NCI-H446 treated with DMSO at 0.1 percent for 48 hours (cell line): ENCODE measurements at places on chromosomes 1 and 21.
A peak's percentile ranks its signal among the peaks of the same experiment; 100 is the strongest.

DNA sequence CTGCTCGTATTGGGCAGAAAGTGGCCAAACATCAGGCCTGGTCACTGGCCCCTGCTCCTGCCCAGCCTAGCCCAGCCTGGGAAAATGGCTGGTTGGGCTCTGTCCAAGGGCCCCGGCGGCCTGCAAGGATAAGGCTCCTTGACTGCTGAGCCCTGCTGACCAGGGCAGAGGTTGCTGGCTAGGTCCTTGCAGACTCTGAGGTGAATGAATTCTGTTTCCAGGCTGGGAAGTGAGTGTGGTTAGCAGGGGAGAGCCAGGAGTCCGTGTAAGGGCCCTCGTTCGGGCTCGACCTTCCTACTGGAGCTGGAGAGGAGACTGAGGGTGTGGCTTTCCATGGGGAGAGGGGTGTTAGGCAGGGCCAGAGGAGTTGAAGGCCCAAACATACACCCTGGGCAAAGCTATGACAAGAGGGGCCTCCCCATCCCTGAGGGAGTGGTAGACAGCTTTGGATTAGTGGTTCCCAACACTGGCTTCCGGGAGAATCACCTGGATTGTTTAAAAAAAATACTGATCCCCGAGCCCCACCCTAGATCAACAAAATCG, 20.6 kb downstream of the CSF1 start:
- DNase-seq = no peak

DNA sequence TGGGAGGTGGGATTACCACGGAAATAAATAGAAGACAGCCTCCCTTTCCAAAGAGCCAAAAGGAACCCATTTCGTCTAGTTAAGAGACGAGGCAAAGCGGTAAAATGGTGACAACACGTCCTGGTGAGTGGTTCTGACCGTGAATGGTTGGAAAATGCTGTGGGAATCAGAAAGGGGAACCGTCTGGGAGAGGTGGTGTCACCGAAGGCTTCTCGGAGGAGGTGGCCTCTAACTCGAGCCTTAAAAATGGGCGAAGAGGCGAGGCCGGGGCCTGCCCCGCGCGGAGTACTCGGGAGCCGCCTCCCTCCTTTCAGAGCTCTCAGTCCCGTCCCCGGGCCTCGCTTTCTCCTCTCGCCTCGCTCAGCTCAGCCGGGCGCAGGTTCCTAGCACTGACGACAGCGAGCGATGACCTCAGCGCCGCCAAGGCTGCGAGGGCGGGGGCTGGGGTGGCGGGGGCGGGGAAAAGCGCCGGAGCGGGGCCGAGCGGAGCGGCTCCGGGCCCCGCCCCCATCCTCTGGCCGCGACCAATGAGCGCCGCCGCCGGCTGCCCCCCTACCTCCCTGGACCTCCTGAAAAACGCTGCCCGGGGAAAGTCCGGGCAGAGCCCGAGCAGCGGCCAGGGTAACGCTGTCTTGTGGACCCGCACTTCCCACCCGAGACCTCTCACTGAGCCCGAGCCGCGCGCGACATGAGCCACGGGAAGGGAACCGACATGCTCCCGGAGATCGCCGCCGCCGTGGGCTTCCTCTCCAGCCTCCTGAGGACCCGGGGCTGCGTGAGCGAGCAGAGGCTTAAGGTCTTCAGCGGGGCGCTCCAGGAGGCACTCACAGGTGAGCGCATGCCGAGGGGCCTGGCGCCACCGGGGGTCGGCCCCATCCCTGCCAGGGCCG, at the start of gene BTG2:
Gene BTG2 (plus strand): TSS at position 601 of the 890 bp plus-strand sequence. CDS start 88 bp downstream, at position 689.
- DNase-seq = peak; percentile 91

DNA sequence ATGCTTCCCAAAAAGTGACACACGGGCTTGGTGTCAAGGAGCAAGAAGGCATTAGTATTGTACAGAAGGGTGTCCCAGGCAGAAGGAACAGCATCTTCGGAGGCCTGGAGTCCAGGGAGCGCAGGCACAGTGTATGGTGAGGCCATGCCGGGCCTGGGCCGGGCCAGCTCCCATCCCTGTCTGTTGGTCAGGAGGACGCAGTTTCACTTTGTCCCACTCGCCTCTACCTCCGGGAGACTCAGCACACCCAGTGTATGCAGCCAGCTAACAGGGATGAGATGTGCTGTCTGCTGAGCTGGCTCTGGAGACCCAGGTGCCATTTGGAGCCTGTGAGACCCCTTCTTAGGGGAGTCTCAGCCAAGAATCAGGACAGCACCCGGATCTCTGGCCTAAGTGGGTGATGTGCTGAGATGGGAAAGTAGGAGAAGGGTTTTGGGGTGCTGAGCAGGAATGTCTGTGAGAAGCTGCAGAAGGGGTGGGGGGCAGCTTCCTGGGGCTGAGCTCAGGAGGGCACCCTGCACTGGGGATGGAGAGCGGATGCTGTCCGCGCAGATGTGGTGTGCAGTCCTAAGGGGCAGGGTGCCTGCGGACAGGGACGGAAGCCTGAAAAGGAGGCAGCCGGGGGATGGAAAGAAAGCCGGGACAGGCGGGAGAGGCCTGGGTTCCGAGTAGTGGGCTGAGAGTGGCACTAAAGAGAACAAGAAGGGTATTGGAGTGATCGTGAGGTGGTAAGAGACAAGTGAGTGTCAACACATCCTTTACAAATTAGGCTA, 25.7 kb downstream of the DMRTB1 start:
- DNase-seq = no peak

GRCh38 chr21:37294679-37295078, 27.5 kb upstream of the VPS26C start:
- no peak for DNase-seq

- DNase-seq = no peak
Observed at GRCh38 chr1:153371231-153371630, 4.2 kb downstream of the S100A12 start.

- no peak for DNase-seq
Observed at GRCh38 chr1:48679859-48680258, 96.8 kb downstream of the BEND5 start.

GRCh38 chr1:57013522-57013921, 47.7 kb upstream of the C8B start:
- no peak for DNase-seq

DNA sequence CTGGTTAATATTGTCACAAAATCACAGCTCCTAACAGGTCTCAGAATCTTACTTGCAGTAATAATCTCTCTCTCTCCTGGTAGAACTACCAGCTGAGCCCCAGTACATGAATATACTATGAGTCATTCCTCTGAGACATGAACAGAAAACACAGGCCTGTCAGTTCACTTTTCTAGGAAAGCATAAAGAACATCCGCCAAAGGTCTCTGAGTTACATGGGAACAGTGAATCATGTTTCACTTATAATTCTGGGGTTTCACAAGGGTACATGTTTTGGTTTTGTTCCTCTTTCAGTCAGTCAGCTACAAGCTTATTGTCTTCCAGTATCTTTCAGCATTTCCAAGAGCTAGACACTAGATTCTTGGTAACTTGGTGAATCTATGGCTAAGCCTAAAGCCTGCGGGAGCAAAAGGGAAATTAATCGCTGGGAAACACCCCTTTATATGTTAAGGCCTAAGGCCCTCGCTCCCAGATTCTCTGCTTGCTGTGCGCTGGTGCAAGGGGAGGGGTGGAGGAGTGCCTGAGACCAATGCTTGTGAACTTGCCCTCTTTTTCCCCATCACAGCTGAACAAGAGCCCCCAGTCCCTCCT, 31.7 kb downstream of the IFNGR2 start:
- DNase-seq = no peak

DNA sequence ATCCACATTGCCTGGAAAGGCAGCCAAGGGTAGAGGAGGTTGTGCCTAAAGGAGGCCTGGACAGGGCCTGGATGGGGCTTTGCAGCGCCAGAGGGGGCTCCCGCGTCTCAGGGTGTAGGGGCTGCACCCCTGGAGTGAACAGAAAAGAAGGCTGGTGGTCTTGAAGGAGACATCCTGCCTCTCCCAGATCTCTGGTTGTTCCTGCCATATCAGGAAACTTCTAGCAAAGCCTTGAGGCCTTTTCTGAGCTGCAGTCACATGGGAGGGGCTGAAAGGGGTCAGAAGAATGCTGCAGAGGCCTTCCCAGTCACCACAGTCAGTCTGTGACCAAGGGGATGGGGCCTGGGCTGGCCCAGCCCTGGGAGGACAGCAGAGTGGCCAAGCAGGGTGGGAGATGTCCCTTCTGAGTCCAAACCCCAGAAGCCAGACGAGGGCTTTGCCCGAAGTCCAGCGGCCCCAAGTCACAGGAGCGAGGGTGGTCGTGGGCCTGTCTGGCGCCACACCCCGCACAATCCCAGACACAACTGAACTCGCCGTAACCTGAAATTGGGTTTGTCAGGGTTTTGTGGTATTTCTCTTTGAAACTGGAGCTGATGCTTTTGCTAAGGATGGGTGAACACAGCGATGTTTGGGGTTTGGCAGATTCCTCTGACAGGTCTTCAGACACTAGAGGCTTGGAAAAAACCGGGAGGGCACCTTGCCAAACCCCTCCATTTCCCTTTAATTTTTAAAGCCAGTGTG, 29.6 kb downstream of the SIM2 start:
- DNase-seq = no peak

GRCh38 chr1:31214316-31215064, 25.2 kb downstream of the NKAIN1 start:
- DNase-seq = no peak

- no peak for DNase-seq
Observed at GRCh38 chr21:23488245-23488644, 2119.0 kb downstream of the MRPL39 start.

- DNase-seq = no peak
Observed at GRCh38 chr21:44969931-44970755, 30.3 kb downstream of the SLX9 start.

DNA sequence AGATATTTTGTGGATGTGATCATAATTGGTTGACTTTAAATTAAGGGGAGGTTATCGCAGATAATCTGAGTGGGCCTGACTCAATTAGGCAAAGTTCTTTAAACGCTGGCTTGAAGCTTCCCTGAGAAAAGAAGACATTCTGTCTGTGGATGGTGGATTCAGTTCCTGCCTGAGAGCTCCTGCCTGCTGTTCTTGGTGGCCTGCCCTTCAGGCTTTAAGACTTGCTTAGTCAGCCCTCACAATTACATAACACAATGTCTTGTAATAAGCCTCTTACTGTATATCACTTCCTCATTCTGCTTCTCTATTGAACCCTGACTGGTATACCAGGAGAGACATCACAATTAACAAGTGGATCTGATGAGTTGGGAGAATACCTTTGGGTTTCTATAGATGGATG, 50.2 kb downstream of the KCNJ6 start:
- no peak for DNase-seq

GRCh38 chr1:169443923-169444322, 16.6 kb upstream of the CCDC181 start:
- no peak for DNase-seq

GRCh38 chr1:202439308-202439707, 90.8 kb downstream of the PPP1R12B start:
- no peak for DNase-seq

DNA sequence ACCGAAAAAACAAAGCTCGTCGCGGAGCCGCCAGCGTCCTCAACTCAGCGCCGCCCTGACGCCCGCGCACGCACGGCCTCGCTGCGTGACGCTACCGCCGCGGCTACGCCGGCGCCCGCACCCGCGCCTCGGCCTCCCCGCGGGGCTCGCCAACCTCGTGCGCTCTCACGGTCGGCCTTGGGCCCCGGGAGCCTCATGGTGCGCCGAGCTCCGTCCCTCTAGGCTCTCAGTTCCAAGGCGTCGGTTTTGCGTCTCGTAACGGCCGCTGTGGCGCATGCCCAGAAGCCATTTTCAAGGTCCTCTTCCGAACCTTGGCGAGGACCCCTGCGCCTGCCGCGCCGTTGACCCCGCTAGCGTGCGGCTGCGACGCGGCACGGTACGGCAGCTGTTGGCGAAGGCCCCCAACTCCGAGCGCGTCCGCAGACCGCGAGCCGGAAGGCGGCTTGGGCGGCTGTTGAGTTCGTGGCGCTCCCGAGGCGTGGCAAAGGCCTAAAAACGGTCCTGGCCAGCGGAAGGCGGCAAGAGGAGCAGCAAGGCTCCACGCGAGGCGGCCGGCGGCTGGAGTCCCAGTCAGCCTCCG, at the start of gene HENMT1:
Gene HENMT1 (minus strand): TSS at position 64 of the 580 bp plus-strand sequence. CDS start 1,209 bp downstream, outside the sequence.
- no peak for DNase-seq

GRCh38 chr1:54229281-54229891, 29.4 kb downstream of the MRPL37 start:
- peak; percentile 39 for DNase-seq

- peak; percentile 69 for DNase-seq
Observed at GRCh38 chr1:176656257-176656995, 193.5 kb downstream of the PAPPA2 start.

GRCh38 chr1:168491527-168492164, 52.2 kb downstream of the XCL2 start:
- no peak for DNase-seq

DNA sequence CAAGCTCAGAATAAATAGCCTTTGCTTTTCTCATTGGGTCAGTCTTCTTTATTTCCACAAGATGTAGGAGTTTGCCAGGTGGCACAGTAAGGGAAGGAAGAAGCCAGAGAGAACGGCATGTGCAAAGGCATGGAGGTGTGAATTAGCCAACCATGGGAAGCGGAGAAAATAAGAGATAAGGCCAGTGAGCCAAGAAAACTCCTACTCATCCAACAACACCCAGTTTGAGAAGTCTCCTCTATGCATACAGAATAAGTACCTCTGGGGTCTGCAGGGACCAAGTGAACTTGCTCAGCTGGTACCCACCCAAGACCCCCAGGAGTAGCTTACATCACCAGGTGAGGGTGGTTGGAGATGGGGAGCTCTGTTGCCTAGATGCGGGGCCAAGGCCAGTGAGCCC, 66.7 kb downstream of the TAS1R2 start:
- DNase-seq = no peak

DNA sequence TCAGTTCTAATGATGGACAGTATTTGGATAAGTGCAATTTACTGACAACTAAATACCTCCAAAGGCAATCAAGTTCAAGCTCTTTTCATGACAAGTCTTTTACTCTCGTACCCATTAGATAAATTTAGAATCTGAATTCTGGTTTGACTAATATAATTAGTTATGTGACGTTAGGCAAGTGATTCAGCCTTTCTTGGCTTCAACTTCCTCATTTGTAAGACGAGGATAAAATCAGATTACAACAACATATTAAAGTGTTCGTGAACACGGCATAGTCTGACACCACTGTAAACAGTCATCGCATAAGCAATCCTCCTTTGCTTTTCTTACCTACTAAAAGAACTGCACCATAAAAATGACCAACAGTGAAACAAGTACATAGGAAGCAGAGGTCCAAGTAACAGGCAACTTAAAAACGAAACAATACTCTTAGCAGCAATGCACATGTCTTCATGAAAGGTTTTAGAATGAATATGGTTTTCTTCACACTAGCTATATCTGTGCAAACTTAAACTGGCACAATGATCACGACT, 25.7 kb downstream of the COA6 start:
- no peak for DNase-seq
